Skeletal muscle cell (primary cell): ENCODE measurements at places on chromosomes 16 and 17.

- DNase-seq, result no peak
Measured at GRCh38 chr17:65366102-65366844, 195.2 kb downstream of the AXIN2 start.

DNA sequence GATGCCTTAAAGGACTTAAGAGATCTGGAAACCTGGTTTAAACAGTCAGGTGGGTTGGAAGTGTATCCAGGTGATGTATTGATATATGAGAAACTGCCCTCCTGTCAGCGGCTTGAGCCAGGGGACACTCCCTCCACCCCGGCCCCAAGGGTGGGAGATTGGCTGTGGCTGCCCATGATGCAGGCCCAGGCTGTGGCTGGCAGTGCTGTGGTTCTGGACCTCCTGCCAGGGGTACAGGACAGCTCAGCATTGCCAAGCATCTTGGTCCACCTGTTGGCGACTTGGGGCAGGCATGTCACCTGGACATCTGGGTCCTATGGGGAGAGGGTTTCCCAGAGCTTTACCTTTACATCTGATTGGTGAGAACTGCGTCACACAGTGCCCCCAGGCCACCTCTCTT lies 201.0 kb downstream of the SPECC1 start:
- no peak for DNase-seq

DNA sequence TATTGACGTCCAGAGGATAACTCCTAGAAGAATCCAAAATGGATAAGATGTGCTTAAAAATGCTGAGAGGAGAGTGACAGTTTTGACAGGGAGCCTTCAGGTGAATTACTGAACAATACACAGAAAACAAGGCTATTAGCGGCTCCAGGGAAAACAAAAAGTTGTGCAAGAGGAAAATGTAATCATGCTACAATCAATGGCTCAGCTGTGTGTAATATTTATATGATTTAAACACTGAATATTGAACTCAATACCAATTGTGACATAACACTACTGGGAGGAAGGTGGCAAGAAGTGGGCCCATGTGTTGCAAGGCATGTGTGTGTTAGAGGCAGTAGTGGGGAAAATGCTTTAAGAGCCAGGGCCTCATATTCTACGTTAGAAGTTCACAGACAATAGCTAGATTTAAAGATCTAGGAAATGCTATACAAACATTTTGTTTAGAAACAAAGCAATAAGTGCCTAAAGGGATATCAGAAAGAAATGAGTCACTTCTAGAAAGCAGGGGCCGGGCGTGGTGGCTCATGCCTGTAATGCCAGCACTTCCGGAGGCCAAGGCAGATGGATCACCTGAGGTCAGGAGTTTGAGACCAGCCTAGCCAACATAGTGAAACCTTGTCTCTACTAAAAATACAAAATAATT lies 253.2 kb upstream of the IRX5 start:
- DNase-seq, result no peak

DNA sequence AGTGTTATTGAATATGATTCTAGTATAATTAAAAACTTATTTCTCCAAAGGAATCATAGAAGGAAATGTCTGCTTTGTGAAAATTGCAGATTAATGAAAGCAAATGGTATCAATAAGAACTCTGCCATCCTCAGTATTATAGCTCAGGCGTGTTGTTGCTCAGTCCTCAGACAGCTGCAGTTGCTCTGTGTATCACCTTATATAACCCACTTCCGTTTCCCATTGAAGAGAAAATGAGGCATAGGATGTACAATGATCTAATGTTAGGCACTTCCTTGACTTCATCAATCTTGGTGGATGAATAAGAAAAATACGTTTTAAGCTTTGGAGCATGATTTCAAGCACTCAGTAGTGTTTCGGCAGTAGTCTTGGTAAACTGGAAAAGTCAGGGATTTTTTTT lies 14.1 kb downstream of the MFSD11 start:
- no peak for DNase-seq

- no peak for DNase-seq
Measured at GRCh38 chr17:19579867-19580565, 46.4 kb downstream of the SLC47A1 start.

GRCh38 chr16:57304169-57305061 lies 19.9 kb upstream of the PLLP start:
- DNase-seq, result peak; percentile 22

GRCh38 chr17:43782913-43783680 lies 2.9 kb downstream of the CFAP97D1 start:
- DNase-seq, result no peak

DNA sequence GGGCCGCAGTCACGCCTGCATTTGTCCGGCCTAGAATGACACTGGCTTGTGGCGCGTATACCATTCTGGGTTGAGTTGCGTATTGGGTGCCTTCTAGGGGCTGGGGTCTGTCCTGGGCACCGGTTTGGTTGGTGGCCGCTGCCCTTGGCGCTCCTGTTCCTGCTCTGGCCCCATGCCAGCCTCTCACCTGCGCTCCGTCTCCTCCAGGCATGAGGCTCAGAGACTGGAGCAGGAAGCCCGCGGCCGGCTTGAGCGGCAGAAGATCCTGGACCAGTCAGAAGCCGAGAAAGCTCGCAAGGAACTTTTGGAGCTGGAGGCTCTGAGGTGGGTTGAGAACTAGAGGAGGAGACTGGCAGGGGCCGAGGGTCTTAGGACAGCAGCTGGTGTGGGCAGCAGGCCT lies 17.4 kb downstream of the CDIPT start:
- DNase-seq, result no peak

DNA sequence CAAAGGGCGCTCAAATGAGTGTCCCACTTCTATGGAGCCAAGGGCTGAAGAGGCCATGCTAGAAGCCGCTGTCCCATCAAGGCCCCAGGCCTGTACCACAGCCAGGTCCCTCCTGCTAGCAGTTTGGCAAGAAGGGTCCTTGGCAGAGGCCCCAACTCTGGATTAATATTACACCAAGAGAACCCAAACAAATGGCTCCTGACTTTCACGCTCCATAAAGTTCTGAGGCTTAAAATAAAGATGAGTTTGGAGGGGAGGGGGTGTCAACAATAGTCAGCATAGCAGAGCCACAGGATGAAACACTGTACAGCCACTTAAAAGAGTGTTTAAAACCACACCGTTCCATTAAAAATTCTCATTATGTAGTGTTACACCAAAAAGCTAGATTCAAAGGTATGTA lies 30.5 kb downstream of the CUEDC1 start:
- DNase-seq, result no peak
